Activated CD4-positive, alpha-beta T cell treated with anti-CD3 and anti-CD28 coated beads for 36 hours (primary cell): ENCODE measurements at places on chromosomes 13 and 19. TPM values are rescaled to one million over a fixed set of nuclear protein-coding genes. Genes with fewer than 3 reads are reported as not detected.

DNA sequence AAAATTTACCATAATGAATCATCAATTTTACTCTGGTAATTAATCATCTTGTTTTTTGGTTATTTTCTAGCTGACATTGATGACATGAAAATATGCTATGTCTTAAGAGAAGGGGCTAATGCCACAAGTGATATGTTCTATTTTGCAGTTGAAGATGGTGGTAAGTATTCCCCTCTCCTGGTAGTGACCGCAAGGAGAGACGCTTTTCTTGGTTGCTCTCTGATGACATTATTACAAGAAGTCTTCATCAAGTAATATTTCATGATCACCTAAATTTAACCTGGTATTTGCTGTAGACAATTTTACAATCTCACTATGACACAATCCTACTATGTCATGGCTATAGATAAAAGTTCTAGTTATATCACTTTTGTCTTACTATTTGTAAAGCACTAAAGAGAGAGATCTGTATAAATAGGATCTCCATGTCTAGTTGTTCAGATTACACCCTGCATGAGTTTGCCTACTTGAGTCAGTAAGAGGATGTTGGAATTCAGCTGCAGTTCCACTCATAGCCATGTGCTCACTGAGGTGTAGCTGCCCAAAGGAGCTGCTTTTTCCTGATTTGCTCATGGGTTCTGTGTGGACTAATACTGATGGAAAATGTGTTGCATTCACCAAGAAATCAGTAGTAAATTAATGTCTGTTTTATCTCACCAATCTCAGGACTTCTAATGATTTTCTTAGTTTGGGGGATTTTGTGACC lies 10.9 kb downstream of the FREM2 start:
- no peaks in the 10 kb centered on the region for H3K27me3 ChIP-seq
- H3K27ac ChIP-seq: no peak overlapping the region
- no peaks in the 10 kb centered on the region for H3K4me1 ChIP-seq
- no peaks in the 10 kb centered on the region for H3K36me3 ChIP-seq
- DNase-seq: no peak

- H3K27me3 ChIP-seq: no peaks in the 10 kb centered on the region
- H3K27ac ChIP-seq: no peak overlapping the region
- H3K36me3 ChIP-seq: no peaks in the 10 kb centered on the region
- H3K4me3 ChIP-seq: no peak overlapping the region
These were observed 2439.9 kb upstream of the PCDH20 start for GRCh38 chr13:63855457-63856118.

DNA sequence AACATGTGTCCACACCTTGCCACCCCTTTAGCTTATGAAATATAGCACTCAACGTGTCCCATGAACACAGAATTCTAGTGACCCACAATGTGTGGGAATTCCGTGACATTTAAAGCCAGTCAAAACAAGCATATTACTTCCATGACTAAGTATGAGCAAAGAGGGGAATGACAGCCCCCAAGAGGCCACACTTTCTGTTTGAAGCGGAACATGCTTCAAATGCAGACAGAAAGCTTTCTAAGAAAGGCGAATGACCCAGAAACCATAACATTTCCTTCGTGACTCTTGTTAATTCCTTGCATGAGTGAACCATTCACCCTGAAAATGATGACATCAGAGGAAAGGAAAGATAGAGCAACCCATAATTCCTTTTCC lies 122.0 kb upstream of the FNDC3A start:
- H3K27me3 ChIP-seq: peaks cover 9% of the 10 kb centered on the region
- no peak overlapping the region for H3K4me3 ChIP-seq
- no peak overlapping the region for H3K27ac ChIP-seq
- no peaks in the 10 kb centered on the region for H3K36me3 ChIP-seq
- peaks cover 45% of the 10 kb centered on the region for H3K4me1 ChIP-seq

DNA sequence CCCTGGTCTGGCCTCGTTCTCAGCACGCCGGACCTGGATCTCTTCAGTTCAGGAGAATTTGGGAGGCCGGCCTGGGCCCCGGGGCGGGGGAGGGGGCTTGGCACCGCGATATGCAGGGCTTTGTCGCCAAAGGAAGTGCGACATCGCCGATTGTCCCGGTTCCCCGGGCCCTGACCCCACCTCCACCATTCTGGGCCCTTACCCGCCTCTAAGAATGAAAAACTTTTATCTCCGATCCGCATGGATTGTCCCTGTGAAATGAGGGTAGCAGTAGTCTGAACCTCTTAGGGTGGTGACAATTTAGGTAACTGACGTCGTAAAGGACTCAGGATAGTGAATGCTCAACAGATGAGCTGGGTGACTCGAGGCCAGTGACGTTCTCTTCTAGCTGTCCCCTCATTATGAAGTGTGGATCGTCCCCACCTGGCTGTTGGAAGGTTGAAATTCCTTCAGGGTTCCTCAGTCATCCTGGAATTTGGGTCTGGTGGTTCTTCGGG lies 650 bp downstream of the DDA1 start:
- H3K36me3 ChIP-seq: peaks cover 12% of the 10 kb centered on the region
- H3K27me3 ChIP-seq: no peaks in the 10 kb centered on the region
- peak overlapping the region; percentile 90 for H3K27ac ChIP-seq
- H3K4me3 ChIP-seq: peak overlapping the region; percentile 95
- H3K4me1 ChIP-seq: peaks cover 39% of the 10 kb centered on the region
- DNase-seq: peak; percentile 51

GRCh38 chr13:43782686-43783085 lies 4.1 kb downstream of the ENOX1 start:
- H3K27me3 ChIP-seq: peaks cover 39% of the 10 kb centered on the region
- no peak for DNase-seq
- no peak overlapping the region for H3K27ac ChIP-seq
- peaks cover 8% of the 10 kb centered on the region for H3K4me1 ChIP-seq
- no peaks in the 10 kb centered on the region for H3K36me3 ChIP-seq

GRCh38 chr19:49343123-49343522 lies 7.9 kb downstream of the CD37 start:
- peaks cover 23% of the 10 kb centered on the region for H3K4me1 ChIP-seq
- DNase-seq: no peak
- no peaks in the 10 kb centered on the region for H3K27me3 ChIP-seq
- no peak overlapping the region for H3K4me3 ChIP-seq
- no peak overlapping the region for H3K27ac ChIP-seq

DNA sequence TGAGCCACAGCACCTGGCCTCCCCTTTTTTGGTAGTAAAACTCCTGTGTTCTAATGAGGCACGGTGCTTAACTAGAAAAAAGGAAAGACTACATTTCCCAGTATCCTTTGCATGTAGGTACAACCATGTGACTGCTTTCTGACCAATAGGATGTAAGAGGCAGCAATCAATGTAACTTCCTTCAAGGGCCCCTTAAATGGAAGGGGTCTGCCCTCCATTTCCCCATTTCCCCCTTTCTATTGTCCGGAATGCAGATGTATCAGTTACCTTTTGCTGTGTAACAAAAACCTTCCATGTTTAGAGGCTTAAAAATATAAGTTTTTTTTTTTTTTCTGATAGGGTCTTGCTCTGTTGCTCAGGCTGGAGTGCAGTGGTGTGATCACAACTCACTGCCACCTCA lies 2.2 kb downstream of the GPR32 start:
- H3K27ac ChIP-seq: no peak overlapping the region
- peaks cover 25% of the 10 kb centered on the region for H3K27me3 ChIP-seq
- H3K4me1 ChIP-seq: no peaks in the 10 kb centered on the region
- no peaks in the 10 kb centered on the region for H3K36me3 ChIP-seq

- H3K36me3 ChIP-seq: no peaks in the 10 kb centered on the region
- H3K27ac ChIP-seq: no peak overlapping the region
- H3K4me3 ChIP-seq: no peak overlapping the region
- no peak for DNase-seq
- H3K4me1 ChIP-seq: peaks cover 11% of the 10 kb centered on the region
These were observed 889 bp downstream of the GTF2F2 start for GRCh38 chr13:45120967-45121831.

GRCh38 chr19:18416778-18417249 lies 2.4 kb upstream of the SSBP4 start:
- H3K36me3 ChIP-seq: peaks cover 2% of the 10 kb centered on the region
- peaks cover 28% of the 10 kb centered on the region for H3K27me3 ChIP-seq
- peak; percentile 79 for DNase-seq
- H3K4me1 ChIP-seq: peaks cover 59% of the 10 kb centered on the region
- H3K27ac ChIP-seq: peak overlapping the region; percentile 47
- H3K4me3 ChIP-seq: peak overlapping the region; percentile 62

DNA sequence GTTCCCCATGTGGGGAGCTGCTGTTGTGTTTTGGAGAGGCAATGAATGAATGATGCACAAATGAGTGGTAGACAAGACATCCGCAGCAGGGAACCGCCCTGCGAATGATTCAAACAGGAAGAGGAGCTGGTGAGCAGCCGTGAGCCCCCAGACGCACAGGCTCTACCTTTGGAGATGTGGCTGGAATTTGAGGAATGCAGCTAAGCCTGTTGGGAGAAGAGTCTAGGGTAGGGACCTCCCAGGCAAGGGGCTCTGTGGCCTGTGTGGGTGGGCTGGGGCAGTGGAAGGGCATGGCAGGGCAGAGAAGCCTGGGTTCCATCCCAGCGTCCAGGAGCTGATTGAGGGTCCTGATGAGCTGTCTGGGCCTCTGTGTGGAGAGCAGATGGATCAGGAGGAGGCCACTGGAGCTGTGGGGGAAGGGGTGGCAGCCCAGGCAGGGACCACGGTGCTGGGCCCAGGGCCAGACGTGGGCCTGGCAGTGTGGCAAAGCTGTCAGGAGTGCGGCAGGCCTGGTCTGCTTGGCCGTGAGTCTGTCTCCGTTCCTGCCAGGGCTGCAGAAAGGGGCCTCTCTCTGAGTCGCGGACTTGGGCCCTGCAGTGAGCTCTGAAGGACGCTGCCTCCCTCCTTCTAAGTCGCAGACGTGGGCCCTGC lies 41.8 kb upstream of the DCUN1D2 start:
- H3K4me3 ChIP-seq: no peak overlapping the region
- H3K27ac ChIP-seq: no peak overlapping the region
- no peak for DNase-seq
- H3K27me3 ChIP-seq: no peaks in the 10 kb centered on the region
- no peaks in the 10 kb centered on the region for H3K4me1 ChIP-seq
- peaks cover 12% of the 10 kb centered on the region for H3K36me3 ChIP-seq

DNA sequence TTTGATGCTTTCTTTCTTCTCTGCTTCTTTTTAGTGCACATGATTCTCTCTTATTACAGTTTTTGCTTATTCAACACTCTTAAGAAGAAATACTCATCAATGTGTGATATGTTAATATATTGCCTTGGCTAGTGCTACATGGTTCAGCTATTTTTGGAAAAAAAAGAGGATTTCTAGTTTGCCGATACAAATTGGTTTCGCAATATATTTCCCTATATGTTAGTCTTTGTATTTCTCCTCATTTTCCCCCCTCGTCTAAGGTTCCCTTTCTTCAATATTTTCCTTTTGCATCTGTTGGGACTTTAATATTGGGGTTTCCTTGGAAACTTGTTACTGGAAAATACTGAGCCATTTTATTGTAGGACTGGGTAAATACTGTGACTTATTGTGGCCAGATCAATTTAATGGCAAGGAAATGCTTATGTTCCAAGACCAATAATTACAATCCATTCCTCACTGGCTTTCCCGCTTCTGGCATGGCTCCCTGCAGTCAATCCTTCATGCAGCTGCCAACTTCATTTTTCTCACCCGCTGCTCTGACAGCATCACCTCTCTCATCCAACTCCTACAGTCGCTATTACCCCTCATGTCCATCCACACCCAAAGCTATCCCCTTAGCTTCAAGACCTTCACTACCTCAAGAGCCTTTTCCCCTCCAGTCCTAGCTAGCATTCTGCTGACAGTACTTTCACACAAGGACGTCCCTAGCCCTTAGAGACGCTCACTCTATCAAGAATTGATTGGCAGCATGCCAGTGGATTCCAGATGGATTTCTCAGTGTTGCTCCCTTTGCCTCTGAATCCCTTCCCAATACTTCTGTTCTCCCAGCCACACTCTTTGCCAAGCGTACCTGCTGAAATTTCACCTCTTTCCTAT lies 280.1 kb upstream of the TMTC4 start:
- no peak overlapping the region for H3K27ac ChIP-seq
- no peaks in the 10 kb centered on the region for H3K27me3 ChIP-seq
- no peak for DNase-seq
- no peaks in the 10 kb centered on the region for H3K36me3 ChIP-seq
- H3K4me3 ChIP-seq: no peak overlapping the region

GRCh38 chr13:40275636-40276035 lies 390.8 kb downstream of the FOXO1 start:
- H3K27me3 ChIP-seq: no peaks in the 10 kb centered on the region
- H3K4me3 ChIP-seq: no peak overlapping the region
- no peaks in the 10 kb centered on the region for H3K36me3 ChIP-seq
- H3K27ac ChIP-seq: no peak overlapping the region

- peaks cover 64% of the 10 kb centered on the region for H3K4me1 ChIP-seq
- DNase-seq: peak; percentile 68
- H3K27ac ChIP-seq: peak overlapping the region; percentile 99
These were observed 460.0 kb downstream of the FOXO1 start for GRCh38 chr13:40206241-40207000.

KLC3 gene
- total RNA-seq: 0.14 TPM

ING1 gene
- 19.6 TPM for total RNA-seq

OR4F17 gene
- not detected for total RNA-seq

ZIM2 gene
- not detected for total RNA-seq

INSL3 gene
- 9.7 TPM for total RNA-seq

TMEM238 gene
- total RNA-seq: 6.3 TPM

IGFLR1 gene
- total RNA-seq: 80.2 TPM
